Stimulated activated naive B cell treated with anti-CD40 and anti-IgM and Interleukin-4, amounts not matched to agents 10 μg/mL and 1 μg/mL and 100 μg/mL, for 72 hours (primary cell): ENCODE measurements at places on chromosomes 16 and 17.

- H3K4me1 ChIP-seq, result peaks cover 27% of the 10 kb centered on the region
- H3K36me3 ChIP-seq, result no peaks in the 10 kb centered on the region
- no peak overlapping the region for H3K27ac ChIP-seq
- H3K4me3 ChIP-seq, result no peak overlapping the region
- peaks cover 12% of the 10 kb centered on the region for H3K27me3 ChIP-seq
These were observed 2.4 kb downstream of the TANC2 start for GRCh38 chr17:62968445-62968923.

- no peak overlapping the region for H3K4me3 ChIP-seq
- H3K27me3 ChIP-seq, result no peaks in the 10 kb centered on the region
- H3K36me3 ChIP-seq, result peaks cover 36% of the 10 kb centered on the region
- no peak overlapping the region for H3K27ac ChIP-seq
- peaks cover 1% of the 10 kb centered on the region for H3K4me1 ChIP-seq
These were observed 19.3 kb downstream of the MFSD11 start for GRCh38 chr17:76757256-76757655.

DNA sequence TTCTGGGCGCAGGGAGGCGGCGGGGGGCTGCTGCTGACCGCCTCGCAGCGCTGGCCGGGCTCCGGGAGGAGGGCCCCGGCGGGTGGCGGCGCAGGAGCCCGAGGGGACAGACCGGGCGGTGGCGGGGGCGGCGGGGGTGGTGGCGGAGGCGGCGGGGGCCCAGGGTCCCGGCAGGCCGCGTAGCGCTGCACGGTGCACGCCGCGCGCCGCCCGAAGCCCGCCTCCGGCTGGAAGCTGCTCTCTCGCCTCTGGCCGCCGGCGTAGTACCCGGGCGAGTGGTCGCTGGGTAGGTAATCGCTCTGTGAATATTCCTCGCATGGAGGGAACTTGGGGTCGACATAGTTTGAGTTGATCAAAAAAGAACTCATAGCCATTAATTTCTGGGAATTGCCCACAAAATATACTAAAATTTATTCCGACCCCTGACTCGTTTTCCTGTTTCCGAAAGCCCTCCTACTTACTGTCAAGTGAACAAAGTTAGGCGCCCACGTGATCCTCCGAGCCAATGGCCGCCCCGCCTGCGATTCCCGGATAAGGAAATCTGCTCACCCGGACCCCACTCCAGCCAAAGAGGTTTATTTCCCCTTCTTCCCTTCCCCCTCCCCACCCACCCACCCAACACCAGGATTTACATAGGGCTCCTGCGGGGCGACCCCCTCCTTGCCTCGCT, at the start of gene HOXB4:
TSS of gene HOXB4 (minus strand) at position 405 of the 670 bp plus-strand sequence. CDS start at position 374, 31 bp downstream.
- peak within 1 kb of the TSS; percentile 56 for H3K27ac ChIP-seq
- peaks cover 68% of the 10 kb centered on the region for H3K27me3 ChIP-seq
- H3K4me1 ChIP-seq, result peaks cover 27% of the 10 kb centered on the region
- no peak for DNase-seq

GRCh38 chr16:50314665-50315064, 48.3 kb downstream of the ADCY7 start:
- peak overlapping the region; percentile 68 for H3K27ac ChIP-seq
- H3K36me3 ChIP-seq, result peaks cover 55% of the 10 kb centered on the region
- H3K4me3 ChIP-seq, result no peak overlapping the region
- DNase-seq, result no peak

DNA sequence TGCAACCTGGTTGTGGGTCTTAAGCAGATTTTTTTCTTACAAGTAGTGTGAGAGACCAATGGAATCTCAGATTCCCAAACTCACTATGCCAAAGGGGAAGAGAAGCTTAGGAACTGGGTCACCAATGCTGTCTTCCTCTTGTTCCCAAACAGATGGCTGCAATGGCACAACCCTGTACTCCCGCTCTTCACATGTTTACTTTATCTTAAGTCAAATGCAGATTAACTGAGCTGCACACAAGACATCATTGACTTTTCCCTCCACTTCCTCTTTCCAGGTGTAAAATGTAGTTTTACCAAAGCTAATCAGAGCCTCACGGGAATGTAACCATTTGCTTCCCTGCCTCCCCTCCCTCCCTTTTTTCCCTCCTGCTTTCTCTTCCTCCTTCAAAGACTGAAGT, 14.4 kb upstream of the CD300E start:
- H3K4me1 ChIP-seq, result peaks cover 56% of the 10 kb centered on the region
- H3K27ac ChIP-seq, result no peak overlapping the region
- peaks cover 21% of the 10 kb centered on the region for H3K27me3 ChIP-seq
- no peaks in the 10 kb centered on the region for H3K36me3 ChIP-seq
- DNase-seq, result no peak
- H3K4me3 ChIP-seq, result no peak overlapping the region

DNA sequence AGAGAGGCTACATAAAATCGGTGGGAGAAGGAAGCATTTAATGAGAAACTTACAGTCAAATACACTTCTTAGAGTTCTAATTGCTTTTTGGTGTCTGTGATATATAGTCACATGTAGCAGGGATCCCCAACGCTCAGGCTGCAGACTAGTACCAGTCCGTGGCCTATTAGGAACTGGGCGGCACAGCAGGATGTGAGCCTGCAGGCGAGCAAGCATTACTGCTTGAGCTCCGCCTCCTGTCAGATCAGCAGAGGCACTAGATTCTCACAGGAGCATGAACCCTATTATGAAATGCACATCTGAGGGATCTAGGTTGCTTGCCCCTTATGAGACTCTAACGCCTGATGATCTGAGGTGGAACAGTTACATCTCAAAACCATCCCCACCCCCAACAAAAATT, 158.5 kb downstream of the TANC2 start:
- peaks cover 1% of the 10 kb centered on the region for H3K4me1 ChIP-seq
- no peak for DNase-seq
- H3K4me3 ChIP-seq, result no peak overlapping the region

GRCh38 chr17:36892112-36892838, 45.0 kb upstream of the LHX1 start:
- peaks cover 33% of the 10 kb centered on the region for H3K27me3 ChIP-seq
- no peaks in the 10 kb centered on the region for H3K36me3 ChIP-seq
- no peak overlapping the region for H3K4me3 ChIP-seq
- H3K4me1 ChIP-seq, result no peaks in the 10 kb centered on the region

DNA sequence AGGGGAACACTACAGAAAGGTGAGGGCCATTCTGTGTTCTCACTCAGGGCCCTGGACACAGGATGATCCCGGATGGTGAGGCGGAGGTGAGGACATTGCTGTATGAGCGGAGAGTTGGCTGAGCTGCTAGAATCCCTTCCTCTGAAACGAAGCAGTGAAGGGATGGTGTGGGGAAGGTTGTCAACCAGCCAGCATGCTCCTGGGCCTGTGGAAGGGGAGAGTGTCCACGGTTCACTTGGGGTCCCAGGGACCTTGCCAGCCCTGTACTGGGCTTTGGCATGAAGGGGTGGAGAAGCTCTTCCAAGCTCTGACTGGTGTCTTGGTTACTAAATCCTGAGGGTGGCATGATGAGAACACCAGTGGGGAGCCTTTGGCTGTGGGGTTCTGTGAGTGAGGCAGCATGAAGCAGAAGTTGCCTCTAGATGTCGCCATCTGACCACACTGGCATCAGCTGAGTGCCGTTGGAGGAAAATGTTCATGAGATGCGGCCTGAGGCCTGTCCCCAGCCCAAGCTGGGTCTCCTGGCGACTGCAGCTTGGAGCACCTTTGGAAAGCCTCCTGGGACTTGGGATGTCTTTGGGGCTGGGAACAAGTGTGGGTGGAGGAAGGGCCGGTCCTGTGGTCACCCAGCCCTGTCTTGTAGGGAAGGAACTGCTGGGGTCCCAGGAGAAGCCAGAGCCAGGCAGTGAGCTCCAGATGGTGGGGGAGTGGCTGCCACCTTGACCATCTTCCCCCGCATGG, 14.8 kb downstream of the PDP2 start:
- peaks cover 3% of the 10 kb centered on the region for H3K36me3 ChIP-seq
- H3K4me1 ChIP-seq, result peaks cover 10% of the 10 kb centered on the region
- no peaks in the 10 kb centered on the region for H3K27me3 ChIP-seq
- no peak overlapping the region for H3K4me3 ChIP-seq

GRCh38 chr16:9115277-9115676, 23.8 kb downstream of the HAPSTR1 start:
- no peaks in the 10 kb centered on the region for H3K27me3 ChIP-seq
- DNase-seq, result no peak
- no peak overlapping the region for H3K27ac ChIP-seq

GRCh38 chr16:67967958-67968399, 458 bp downstream of the SLC12A4 start:
- H3K36me3 ChIP-seq, result peaks cover 15% of the 10 kb centered on the region
- H3K4me1 ChIP-seq, result peaks cover 33% of the 10 kb centered on the region
- peak overlapping the region; percentile 96 for H3K27ac ChIP-seq
- DNase-seq, result peak; percentile 22
- peak overlapping the region; percentile 92 for H3K4me3 ChIP-seq

DNA sequence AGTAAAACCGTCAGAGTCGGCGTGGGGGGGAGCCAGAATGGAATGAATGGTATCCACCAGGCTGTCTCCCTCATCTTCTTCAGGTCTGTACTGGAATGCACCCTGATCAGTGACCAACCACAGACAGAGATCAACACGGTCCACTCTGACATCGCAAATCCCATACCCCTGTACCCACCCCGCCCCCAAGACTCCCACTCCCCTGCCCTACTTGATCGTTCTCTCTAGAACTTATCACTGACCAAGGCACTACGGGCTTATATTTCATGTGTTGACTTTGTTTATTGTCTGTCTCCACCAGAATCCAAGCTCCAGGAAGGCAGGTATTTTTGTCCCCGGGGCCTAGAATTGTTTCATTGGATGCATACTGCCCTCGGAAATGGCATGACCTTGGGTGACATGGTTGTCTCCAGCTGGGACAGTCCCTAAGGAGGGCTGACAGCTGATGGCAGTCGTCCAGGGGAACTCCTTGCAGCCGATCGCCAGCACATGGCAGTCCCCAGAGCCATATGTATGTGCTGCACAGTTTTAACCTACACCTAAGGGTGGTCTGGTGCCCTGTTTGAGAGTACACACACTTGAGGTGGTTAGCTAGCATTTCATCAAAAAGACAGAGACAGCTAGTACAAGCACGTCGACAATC, 526 bp upstream of the MFSD6L start:
- no peaks in the 10 kb centered on the region for H3K27me3 ChIP-seq
- no peaks in the 10 kb centered on the region for H3K36me3 ChIP-seq
- H3K4me1 ChIP-seq, result peaks cover 18% of the 10 kb centered on the region
- DNase-seq, result no peak
- H3K4me3 ChIP-seq, result no peak overlapping the region
- H3K27ac ChIP-seq, result peak overlapping the region; percentile 47

- no peak overlapping the region for H3K4me3 ChIP-seq
- H3K27me3 ChIP-seq, result no peaks in the 10 kb centered on the region
- H3K4me1 ChIP-seq, result peaks cover 7% of the 10 kb centered on the region
- no peak for DNase-seq
- H3K36me3 ChIP-seq, result no peaks in the 10 kb centered on the region
These were observed 37.0 kb downstream of the FBXL20 start for GRCh38 chr17:39364236-39365025.

GRCh38 chr16:29641561-29641960, 21.5 kb upstream of the SPN start:
- H3K27ac ChIP-seq, result peak overlapping the region; percentile 11
- H3K4me3 ChIP-seq, result peak overlapping the region; percentile 30
- no peaks in the 10 kb centered on the region for H3K27me3 ChIP-seq

DNA sequence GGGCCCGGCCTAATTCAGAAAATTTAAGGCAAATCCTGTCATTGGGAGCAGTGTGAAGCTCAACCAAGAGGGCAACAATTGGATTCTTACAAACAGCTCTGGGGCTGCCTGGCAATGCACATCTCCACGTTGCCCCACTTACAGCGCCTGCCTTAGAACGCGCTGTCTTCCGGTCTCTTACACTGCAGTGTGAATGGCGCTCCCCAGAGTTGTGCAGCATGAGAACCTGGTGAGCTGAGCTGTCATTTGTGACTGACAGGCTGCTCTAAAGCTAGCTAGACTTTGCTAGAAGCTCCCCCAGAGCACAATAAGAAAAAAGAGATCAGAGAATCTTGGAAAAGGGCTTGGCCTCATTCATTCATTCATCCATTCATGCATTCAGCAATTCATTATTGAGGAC, 64.5 kb upstream of the PLCG2 start:
- peaks cover 19% of the 10 kb centered on the region for H3K36me3 ChIP-seq
- H3K4me1 ChIP-seq, result peaks cover 53% of the 10 kb centered on the region
- no peak for DNase-seq
- H3K27me3 ChIP-seq, result no peaks in the 10 kb centered on the region
- H3K27ac ChIP-seq, result no peak overlapping the region

DNA sequence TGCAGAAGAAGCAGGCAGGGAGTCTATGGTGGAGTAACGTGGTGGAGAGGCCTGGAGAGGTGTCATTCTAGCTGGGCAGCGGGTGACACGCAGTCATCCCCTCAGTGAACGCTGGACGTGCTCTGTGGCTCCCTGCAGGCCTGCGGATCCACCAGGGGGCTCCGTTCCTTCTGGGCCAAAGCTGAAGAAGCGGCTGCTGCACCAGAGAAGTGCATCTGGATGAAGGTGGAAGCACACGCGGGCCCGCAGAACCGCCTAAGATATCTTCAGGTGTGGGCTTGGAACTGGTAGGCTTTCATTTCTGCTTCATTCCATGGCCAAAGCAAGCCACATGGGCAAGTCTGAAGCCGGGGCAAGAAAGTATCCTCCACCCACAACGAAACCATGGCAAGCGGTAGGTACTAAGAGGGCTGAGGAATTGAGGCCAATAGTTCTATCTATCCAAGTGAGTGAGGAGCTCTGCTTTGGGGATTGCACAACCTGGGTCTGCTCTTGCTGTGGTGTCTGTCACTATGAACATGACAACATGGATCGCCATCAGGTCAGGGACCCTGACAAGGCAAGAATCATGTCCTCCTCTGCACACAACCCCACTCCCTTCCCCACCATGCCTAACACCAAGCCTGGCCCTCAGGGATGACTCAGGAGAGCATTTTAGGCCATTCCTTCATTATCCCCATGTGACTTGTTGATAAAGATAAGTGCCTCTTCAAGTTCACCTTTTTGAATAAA, 78.9 kb upstream of the FBXO47 start:
- H3K27ac ChIP-seq, result no peak overlapping the region
- peaks cover 11% of the 10 kb centered on the region for H3K36me3 ChIP-seq
- peaks cover 26% of the 10 kb centered on the region for H3K27me3 ChIP-seq
- H3K4me3 ChIP-seq, result no peak overlapping the region

DNA sequence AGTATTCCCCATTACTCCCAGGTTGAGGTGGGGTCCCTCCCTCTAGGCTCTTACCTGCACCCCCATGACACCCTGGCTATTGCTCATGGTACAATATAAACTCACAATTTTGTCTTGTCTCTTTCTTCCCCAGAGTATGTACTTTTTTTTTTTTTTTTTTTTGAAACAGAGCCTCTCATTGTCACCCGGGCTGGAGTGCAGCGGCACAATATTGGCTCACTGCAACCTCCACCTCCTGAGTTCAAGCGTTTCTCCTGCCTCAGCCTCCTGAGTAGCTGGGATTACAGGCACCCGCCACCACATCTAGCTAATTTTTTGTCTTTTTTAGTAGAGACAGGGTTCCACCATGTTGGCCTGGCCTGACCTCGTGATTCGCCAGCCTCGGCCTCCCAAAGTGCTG, 8.5 kb downstream of the KANSL1 start:
- no peak overlapping the region for H3K4me3 ChIP-seq
- H3K27ac ChIP-seq, result peak overlapping the region; percentile 2
- H3K27me3 ChIP-seq, result no peaks in the 10 kb centered on the region
- peaks cover 81% of the 10 kb centered on the region for H3K4me1 ChIP-seq
